Upper lobe of left lung (tissue), 6 donors: ENCODE measurements at places on chromosomes 3 and 15. TPM values are rescaled to one million over a fixed set of nuclear protein-coding genes. Genes with fewer than 3 reads are reported as not detected.

DNA sequence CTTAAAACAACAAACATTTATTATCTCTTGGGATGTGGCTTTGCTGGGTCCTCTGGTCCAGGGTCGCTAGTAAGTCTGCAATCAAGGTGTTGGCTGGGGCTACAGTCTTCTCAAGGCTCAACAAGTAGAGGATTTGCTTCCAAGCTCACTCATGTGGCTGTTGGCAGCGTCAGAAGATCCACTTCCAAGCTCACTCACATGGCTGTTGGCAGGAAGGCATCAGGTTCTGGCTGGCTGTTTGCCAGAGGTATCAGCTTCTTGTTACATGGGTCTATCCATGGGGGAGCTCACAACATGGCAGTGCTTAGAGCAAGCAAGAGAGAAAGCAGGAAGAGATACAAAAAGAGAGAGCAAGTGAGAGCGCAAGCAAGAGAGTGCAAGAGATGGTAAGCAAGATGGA is 15.0 kb upstream of the BNC1 start:
- no peak overlapping the region for H3K4me3 ChIP-seq
- H3K27me3 ChIP-seq, result no peaks in the 10 kb centered on the region
- H3K4me1 ChIP-seq, result no peaks in the 10 kb centered on the region

DNA sequence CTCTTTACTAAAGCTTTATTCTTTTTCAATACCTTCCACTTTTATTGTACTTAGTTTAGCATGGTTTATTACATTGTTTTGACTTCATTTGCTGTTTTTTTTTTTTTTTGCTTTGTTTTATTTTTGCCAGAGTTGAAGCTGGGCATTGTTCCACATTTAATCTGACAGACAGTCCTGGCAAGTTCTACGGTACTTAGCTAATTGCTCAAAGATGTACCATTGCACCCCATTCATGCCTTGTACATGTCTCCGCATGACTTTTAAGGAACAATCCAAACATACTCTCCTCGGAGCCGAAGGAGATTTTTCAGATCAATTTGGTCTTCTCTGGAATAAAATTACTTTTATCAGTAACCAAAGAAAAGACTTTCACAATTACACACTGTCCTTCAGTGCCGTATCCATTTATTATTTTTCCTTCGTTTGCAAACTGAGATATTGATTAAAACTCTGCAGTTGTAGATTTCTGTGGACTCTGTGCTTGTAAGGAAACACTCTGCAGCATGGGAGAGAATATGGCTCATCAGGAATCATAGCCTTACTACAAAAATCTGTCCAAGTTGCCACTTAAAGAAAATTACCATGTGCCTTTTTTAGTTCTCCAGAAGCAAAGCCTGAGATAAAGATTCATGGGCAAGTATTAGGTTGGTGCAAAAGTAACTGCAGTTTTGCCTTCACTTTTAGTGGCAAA is 952.0 kb downstream of the AGBL1 start:
- H3K27ac ChIP-seq, result no peak overlapping the region
- no peak for DNase-seq
- H3K36me3 ChIP-seq, result no peaks in the 10 kb centered on the region
- H3K4me1 ChIP-seq, result no peaks in the 10 kb centered on the region
- H3K27me3 ChIP-seq, result no peaks in the 10 kb centered on the region

- H3K4me3 ChIP-seq, result no peak overlapping the region
- peaks cover 25% of the 10 kb centered on the region for H3K4me1 ChIP-seq
- DNase-seq, result no peak
- no peaks in the 10 kb centered on the region for H3K27me3 ChIP-seq
- H3K36me3 ChIP-seq, result peaks cover 14% of the 10 kb centered on the region
Observed at GRCh38 chr3:14823910-14824629, 5.3 kb downstream of the FGD5 start.

- H3K36me3 ChIP-seq, result no peaks in the 10 kb centered on the region
- H3K4me3 ChIP-seq, result no peak overlapping the region
- H3K27me3 ChIP-seq, result no peaks in the 10 kb centered on the region
- H3K27ac ChIP-seq, result no peak overlapping the region
- no peak for DNase-seq
Observed at GRCh38 chr3:115218859-115219258, 71.8 kb upstream of the ZBTB20 start.

GRCh38 chr3:13091898-13092611 is 18.8 kb upstream of the IQSEC1 start:
- H3K27ac ChIP-seq, result no peak overlapping the region
- no peak overlapping the region for H3K4me3 ChIP-seq
- H3K27me3 ChIP-seq, result no peaks in the 10 kb centered on the region
- DNase-seq, result peak; percentile 90

- H3K4me3 ChIP-seq, result no peak overlapping the region
- H3K36me3 ChIP-seq, result no peaks in the 10 kb centered on the region
- no peak overlapping the region for H3K27ac ChIP-seq
- DNase-seq, result no peak
Observed at GRCh38 chr15:91983729-91984340, 130.3 kb downstream of the SLCO3A1 start.

- H3K4me3 ChIP-seq, result peak overlapping the region; percentile 78
- no peaks in the 10 kb centered on the region for H3K36me3 ChIP-seq
- H3K27ac ChIP-seq, result peak overlapping the region; percentile 85
- H3K27me3 ChIP-seq, result no peaks in the 10 kb centered on the region
Observed at GRCh38 chr3:113532698-113533533, 561 bp downstream of the SIDT1 start.

- no peaks in the 10 kb centered on the region for H3K36me3 ChIP-seq
- H3K27me3 ChIP-seq, result no peaks in the 10 kb centered on the region
- no peak overlapping the region for H3K27ac ChIP-seq
- DNase-seq, result no peak
Observed at GRCh38 chr15:58489289-58490085, 57.7 kb downstream of the LIPC start.

GRCh38 chr3:27387625-27388024 is 18.4 kb upstream of the NEK10 start:
- DNase-seq, result no peak
- no peaks in the 10 kb centered on the region for H3K27me3 ChIP-seq
- peaks cover 3% of the 10 kb centered on the region for H3K36me3 ChIP-seq
- no peaks in the 10 kb centered on the region for H3K4me1 ChIP-seq
- H3K27ac ChIP-seq, result no peak overlapping the region

GRCh38 chr3:160027541-160028195 is 39.0 kb downstream of the IL12A start:
- no peaks in the 10 kb centered on the region for H3K27me3 ChIP-seq
- H3K36me3 ChIP-seq, result no peaks in the 10 kb centered on the region
- DNase-seq, result no peak
- H3K4me3 ChIP-seq, result no peak overlapping the region
- H3K4me1 ChIP-seq, result no peaks in the 10 kb centered on the region

DNA sequence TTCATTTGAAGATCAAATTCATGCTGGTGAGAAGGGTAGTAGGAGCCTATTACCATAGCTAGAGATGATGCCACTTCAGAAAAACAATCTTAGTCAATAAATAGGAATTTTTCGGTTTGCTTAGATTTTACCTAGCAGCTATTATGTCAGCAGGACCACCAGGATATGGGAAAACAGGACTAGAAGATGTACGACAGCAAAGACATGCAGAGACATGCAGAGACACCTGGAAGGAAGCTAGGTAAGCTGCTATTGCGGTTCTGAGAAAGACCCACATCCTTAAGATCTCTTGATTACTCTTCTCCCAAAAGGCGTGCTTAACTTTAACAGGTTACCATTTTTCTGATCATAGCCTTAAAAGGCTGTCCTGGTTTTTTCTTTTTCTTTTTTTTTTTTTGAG is 64.8 kb upstream of the THSD4 start:
- no peaks in the 10 kb centered on the region for H3K4me1 ChIP-seq
- no peak for DNase-seq
- H3K4me3 ChIP-seq, result no peak overlapping the region
- no peaks in the 10 kb centered on the region for H3K27me3 ChIP-seq

GRCh38 chr3:141292356-141293058 is 60.9 kb downstream of the PXYLP1 start:
- H3K27ac ChIP-seq, result no peak overlapping the region
- no peak overlapping the region for H3K4me3 ChIP-seq
- DNase-seq, result no peak
- H3K36me3 ChIP-seq, result peaks cover 3% of the 10 kb centered on the region

- no peaks in the 10 kb centered on the region for H3K4me1 ChIP-seq
- H3K36me3 ChIP-seq, result no peaks in the 10 kb centered on the region
- no peak overlapping the region for H3K27ac ChIP-seq
Observed at GRCh38 chr3:294096-294495, 97.5 kb downstream of the CHL1 start.

Gene LRRC2
- 1.7 TPM for total RNA-seq

Gene MIX23
- 16.6 TPM for total RNA-seq

Gene PAQR5
- 37.1 TPM for total RNA-seq

Gene THPO
- 0.84 TPM for total RNA-seq

Gene CAV3
- total RNA-seq, result 0.40 TPM

Gene SRGAP3
- 17.8 TPM for total RNA-seq
